ENCODE measurements at places on chromosomes 4 and X. TPM values are rescaled to one million over a fixed set of nuclear protein-coding genes. Genes with fewer than 3 reads are reported as not detected.

Gene CSAG1
- polyA plus RNA-seq = not detected

Gene SLC6A14
- 1.1 TPM for polyA plus RNA-seq

GRCh38 chrX:31374786-31375185, 302.9 kb upstream of the FTHL17 start:
- H3K4me3 ChIP-seq = no peak overlapping the region
- no peak for DNase-seq

GRCh38 chrX:109403922-109404321, 78.0 kb downstream of the GUCY2F start:
- no peak for DNase-seq
- H3K4me1 ChIP-seq = no peaks in the 10 kb centered on the region
- H3K36me3 ChIP-seq = no peaks in the 10 kb centered on the region
- no peak overlapping the region for H3K27ac ChIP-seq
- H3K4me3 ChIP-seq = no peak overlapping the region

DNA sequence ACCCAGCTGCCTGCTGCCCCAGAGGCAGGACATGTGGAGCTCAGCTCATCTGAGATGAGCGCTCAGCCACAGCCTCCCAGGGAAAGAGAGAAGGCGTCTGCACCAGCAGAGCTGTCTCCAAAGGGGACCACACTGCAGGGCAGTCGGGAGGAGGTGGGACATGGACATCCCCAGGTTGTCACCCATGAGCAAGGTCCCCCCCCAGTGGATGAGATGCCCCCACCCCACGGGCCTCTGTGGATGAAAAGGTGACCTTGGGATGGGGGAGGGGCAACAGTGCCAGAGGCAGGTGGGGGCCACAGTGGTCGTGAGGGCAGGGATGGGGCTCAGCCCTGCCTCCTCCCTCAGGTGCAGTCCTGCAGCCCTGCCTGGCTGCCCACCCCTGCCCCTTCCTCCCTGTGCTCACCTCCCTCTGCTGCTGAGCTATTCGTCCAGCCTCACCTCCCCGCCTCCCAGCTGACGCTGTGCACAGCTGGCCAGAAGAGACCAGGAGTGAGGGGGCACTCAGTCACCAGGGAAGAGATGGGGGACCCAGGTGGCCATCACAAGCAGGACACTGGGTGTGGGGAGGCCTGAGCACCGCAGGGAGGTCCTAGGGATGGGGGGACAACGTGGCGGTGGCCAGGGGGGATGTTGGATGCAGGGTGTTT, 9.3 kb downstream of the NKX1-1 start:
- DNase-seq = no peak
- no peaks in the 10 kb centered on the region for H3K4me1 ChIP-seq
- peaks cover 27% of the 10 kb centered on the region for H3K27me3 ChIP-seq
- H3K27ac ChIP-seq = no peak overlapping the region
- peaks cover 9% of the 10 kb centered on the region for H3K36me3 ChIP-seq

DNA sequence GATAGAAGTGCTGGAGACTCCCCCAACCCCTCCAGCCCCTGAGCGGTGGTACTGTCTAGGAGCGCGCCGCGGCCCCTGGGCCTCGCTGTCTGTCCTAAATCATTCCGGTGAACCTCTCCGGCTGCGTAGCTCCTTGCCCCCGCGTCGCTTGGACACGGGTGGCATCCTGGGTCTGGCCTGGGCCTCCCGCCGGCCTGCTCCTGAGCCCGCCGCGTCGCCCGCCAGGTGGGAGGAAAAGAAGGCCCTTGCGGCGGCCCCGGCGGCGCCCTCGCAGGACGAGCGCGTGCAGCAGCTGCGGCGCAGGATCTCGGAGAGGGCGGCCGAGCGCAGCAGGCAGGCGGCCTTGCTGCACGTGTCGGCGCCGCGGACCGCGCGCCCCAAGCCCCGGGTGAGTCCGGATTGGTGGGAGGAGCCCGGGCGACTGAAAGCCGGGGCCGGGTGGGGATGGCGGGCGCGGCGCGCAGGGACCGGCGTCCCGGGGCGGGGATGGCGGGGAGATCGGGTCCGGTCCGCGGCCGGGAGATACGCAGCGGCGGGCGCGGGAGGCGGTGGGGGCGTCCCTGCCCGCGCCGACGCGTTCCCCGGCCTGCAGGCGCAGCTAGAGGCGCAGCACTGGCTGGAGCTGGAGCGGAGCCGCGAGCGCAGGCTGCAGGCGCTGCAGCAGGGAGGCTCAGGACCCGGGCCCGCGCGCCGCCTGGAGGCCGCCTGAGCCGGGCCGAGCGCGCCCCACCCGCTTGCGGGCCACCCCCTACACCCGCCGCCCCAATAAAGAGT, 6.5 kb upstream of the RNF4 start:
- H3K27me3 ChIP-seq = no peaks in the 10 kb centered on the region
- H3K4me1 ChIP-seq = peaks cover 15% of the 10 kb centered on the region
- peak; percentile 48 for DNase-seq

- no peak overlapping the region for H3K4me3 ChIP-seq
- DNase-seq = no peak
These were observed 280.2 kb upstream of the SLC7A11 start for GRCh38 chr4:138522366-138522765.

DNA sequence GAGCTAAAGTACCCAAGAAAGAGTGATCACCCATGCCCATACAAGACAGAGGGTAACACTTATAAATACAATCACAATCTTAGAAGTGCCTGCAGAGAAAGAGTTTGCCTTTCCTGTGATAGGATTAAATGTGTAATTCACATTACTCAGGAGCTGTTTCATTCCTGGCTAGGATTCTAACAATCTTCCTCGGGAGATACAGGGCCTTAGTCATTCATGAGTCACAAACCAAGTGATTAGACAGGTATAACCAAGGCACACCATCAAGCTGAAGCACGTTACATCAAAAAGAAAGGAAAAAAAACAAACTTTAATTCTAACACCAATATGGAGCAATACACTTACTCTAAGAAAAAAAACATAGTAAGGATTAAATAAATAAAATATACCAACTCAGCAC, 14.9 kb downstream of the ABCG2 start:
- H3K4me1 ChIP-seq = peaks cover 44% of the 10 kb centered on the region
- peak overlapping the region; percentile 61 for H3K27ac ChIP-seq
- DNase-seq = peak; percentile 34
- no peaks in the 10 kb centered on the region for H3K27me3 ChIP-seq
- H3K36me3 ChIP-seq = no peaks in the 10 kb centered on the region

DNA sequence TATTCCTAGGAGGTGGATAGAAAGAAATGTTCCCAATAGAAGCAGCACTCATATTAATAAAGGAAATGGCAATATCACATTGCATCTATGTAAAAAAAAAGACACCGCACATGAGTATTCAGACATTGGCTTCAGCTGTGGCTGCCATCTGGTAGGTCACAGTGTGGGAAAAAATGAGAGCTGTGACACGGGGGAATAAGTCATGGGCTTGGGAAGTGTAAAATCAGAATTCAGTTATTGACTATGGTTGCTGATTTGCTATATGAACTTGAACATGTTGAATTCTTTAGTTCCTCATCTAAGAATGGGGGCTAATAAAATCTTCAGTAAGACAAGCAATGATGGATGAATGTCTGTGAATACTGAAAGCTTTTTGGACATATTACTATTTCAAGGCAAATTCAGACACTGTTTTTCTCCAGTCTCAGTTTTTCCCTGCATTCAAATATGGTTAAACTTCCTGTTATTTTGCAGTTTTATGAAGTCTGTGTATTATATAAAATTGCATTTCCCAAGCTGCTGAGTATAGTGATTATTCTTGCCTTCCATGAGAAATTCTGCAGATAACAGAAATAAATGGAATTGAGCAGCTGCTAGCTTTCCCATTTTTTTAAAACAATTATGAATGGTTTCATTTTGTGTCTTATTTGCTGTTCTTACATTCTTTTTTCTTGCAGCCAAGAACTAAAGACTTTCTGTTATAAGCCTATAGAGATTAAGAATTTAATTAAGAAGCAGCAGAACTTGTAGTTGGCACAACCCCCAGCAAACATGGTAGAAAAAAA, 221.0 kb downstream of the ANKRD50 start:
- DNase-seq = no peak
- no peaks in the 10 kb centered on the region for H3K36me3 ChIP-seq
- H3K4me3 ChIP-seq = no peak overlapping the region
- no peak overlapping the region for H3K27ac ChIP-seq
- H3K27me3 ChIP-seq = no peaks in the 10 kb centered on the region

All from large intestine (tissue), 12 donors.